Lower leg skin (tissue), 4 donors: ENCODE measurements at places on chromosomes 16 and 17. TPM values are rescaled to one million over a fixed set of nuclear protein-coding genes. Genes with fewer than 3 reads are reported as not detected.

CDH5 gene
- 28.3 TPM for total RNA-seq

CHAD gene
- 6.4 TPM for total RNA-seq

IRF8 gene
- total RNA-seq: 5.7 TPM

KRTAP1-5 gene
- total RNA-seq: not detected

RASD1 gene
- total RNA-seq: 79.9 TPM

PRSS33 gene
- total RNA-seq: not detected

KRTAP4-5 gene
- 14.9 TPM for total RNA-seq

FNDC8 gene
- total RNA-seq: not detected

ZSCAN10 gene
- not detected for total RNA-seq

ZNF19 gene
- 2.4 TPM for total RNA-seq

TLCD2 gene
- 4.5 TPM for total RNA-seq

PYY gene
- total RNA-seq: not detected

TMEM92 gene
- total RNA-seq: not detected

AANAT gene
- total RNA-seq: not detected

ITGB3 gene
- total RNA-seq: 3.7 TPM

CDR2 gene
- 8.5 TPM for total RNA-seq

KRT24 gene
- not detected for total RNA-seq

CA7 gene
- total RNA-seq: not detected

CACNG5 gene
- not detected for total RNA-seq

EVI2A gene
- total RNA-seq: 1.2 TPM

TBC1D3E gene
- total RNA-seq: not detected

SOX8 gene
- 3.0 TPM for total RNA-seq

CPHXL gene
- total RNA-seq: not detected

C16orf74 gene
- total RNA-seq: 13.0 TPM

CIBAR2 gene
- total RNA-seq: not detected

PRCD gene
- total RNA-seq: 5.1 TPM

BCKDK gene
- 85.3 TPM for total RNA-seq

HBQ1 gene
- not detected for total RNA-seq

MMP2 gene
- 205 TPM for total RNA-seq

SLC5A2 gene
- total RNA-seq: 0.17 TPM

TMEM114 gene
- total RNA-seq: not detected

PGP gene
- total RNA-seq: 9.6 TPM

CBLN1 gene
- 0.71 TPM for total RNA-seq

CSH1 gene
- not detected for total RNA-seq
